ENCODE measurements at places on chromosomes 2 and 18.

- no peak for DNase-seq
These were observed 572.3 kb downstream of the PLCL1 start for GRCh38 chr2:198376677-198377076.

DNA sequence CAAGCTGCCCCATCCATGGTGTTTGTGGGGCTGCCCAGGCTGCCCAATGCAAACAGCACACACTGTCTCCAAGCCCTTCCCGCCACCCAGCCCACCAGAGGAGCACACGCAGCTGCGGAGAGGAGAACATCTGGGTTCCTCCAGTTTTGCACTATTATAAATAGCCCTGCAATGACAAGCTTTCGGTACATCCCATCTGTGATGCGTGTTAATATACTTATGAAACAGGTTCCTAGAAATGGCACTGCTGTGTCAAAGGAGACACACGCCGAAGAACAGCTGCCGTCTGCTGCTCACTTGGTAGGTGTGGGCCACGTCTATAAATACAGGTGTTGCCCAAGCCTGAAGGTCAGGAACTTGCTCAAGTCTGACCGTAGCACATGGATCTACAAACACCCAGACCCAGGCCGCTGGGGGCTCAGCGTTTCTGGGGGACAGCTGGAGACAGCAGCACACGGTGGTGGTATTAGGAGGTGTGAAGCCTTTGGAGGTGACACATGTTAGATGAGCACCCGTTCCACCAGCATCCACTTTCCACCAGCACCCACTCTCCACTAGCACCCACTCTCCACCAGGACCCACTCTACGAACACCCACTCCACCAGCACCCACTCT lies 34.3 kb downstream of the PXDN start:
- no peak for DNase-seq

DNA sequence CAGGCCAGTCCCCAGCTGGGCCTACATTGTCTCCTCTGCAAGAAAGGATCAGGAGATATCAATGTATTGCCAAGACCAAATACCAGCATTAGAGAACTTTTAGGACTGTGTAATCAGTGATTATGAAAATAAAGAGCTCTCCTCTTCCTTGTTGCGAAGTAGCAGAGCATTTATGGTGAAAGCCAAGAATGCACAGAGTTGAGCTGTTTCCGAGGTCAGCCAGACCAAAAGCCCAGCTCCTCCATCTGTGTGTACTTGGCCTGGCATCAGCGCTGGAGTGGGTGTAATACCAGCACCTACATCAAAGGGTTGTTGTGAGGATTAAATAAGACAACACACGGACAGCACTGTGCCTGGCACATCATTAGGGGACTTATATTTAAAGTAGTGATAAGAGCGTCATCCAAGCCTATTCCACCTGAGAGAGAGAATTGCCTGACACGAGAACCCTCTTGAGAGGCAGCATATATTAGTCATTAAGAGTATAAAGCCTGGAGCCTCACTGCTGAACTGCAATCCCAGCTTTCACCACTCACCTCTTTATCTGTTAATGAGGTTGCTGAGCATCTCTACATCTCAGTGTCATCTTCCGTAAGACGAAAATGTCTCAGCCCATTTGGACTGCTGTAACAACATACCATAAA lies 7.4 kb upstream of the SLC16A14 start:
- no peak for DNase-seq

DNA sequence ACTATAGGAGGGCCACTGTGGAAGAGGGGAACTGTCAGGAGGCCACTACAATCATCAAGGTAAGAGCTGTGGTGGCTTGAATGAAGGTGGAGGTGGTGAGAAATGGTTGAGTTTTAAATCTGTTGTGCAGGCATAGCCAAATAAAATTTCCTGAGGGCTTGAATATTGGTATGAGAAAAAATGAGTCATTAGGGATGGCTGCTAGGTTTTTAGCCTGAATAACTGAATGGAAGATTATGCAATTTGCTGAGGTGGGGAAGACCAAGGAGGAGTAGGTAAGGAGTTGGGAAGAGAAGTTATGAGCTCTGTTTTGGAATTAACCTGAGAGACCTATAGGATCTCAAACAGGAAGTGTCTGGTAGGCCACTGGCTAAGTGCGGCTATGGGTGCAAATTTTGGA lies 84.0 kb downstream of the KLHL14 start:
- no peak for DNase-seq

DNA sequence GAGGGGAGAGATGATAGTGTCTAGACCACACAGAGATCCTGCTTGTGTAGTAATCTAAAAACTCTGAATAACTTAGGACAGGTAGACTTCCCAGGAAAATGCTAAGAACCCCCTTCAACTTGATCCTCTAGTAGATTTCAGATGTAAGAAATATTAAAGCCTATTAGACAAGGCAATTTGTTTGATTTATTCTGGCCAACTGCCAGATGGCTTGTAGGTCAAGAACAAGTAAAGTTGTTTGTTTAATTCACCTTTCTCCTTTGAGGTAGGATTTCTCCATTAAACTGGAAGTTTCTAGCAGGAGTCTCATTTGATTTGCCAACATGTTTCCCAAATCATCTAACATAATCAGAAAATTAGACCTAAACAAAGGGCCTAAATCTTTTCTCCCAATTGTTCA lies 48.6 kb downstream of the SH3RF3 start:
- no peak for DNase-seq

DNA sequence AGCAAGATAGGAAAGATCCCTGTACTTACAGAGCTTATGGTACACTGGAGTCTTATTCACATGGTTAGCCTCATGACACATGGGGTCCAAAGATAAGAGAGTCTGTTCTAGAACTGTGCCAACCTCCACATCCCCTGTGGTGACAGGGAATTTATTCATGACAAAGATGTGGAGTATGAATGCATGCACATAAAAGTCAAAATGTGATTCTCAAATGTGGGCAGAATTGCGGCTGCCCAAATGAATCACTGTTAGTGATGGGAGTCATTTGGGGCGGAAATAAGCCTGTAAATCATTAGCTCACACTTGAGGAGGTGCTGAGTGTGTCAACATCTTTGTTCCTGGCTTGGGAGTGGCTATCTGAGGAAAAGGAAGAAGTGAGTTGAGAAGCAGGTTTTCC lies 560.6 kb downstream of the SLC4A3 start:
- DNase-seq, result no peak

DNA sequence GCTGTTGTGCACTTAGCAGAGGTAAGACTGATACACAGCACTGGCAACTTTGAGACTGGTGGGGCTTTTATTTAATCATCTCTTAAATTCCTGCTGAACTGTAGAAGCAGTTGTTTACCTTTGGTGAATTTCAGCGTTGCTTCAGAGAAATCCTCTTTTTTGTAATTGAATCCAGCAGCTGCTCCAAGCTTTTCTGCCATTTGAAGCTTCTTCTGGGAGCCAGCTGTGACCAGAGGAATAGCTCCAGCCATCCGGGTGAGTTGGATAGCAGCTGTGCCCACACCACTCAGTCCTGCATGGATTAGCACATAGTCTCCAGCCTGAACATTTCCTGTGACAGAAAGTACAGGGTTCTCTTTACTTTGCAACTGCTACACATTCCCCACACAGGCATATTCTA lies 3.9 kb downstream of the TP53I3 start:
- DNase-seq, result no peak

GRCh38 chr2:68158134-68158447 lies 403 bp downstream of the PNO1 start:
- DNase-seq, result no peak

DNA sequence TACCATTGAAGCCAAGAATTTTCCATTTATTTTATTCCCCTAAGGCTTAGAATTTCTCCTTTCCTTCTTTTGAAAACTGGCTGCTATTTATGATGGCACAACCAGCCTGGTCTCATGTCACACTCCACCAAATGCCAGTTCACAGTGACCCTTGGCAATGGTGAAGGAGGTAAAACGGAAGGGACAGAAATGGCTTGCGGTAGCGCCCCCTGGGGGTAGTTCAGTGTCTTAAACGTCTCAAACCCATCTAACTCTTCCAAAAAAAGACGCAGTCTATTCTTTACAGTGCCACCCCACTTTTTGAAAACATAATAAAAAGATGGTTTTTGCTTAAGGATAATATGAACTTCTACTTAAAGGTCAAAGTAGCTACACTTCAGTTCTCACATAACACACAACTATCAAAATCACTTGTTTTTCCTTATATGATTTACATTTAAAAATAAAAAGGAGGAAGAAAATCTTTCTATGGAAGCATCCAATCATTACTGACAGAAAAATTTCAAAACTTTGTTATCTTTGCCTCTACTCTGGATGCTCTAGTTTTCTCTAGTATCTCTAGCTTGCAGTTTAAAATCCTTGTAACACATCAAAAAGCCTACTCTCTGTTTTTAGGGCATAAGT lies 28.0 kb downstream of the PNO1 start:
- peak; percentile 34 for DNase-seq

- no peak for DNase-seq
These were observed 196.8 kb upstream of the CYRIA start for GRCh38 chr2:16862471-16862870.

- no peak for DNase-seq
These were observed 378.4 kb downstream of the CDH7 start for GRCh38 chr18:66129248-66129647.

Data from activated T-helper 1 cell treated with anti-CD3 and anti-CD28 coated beads, Interleukin-2, amount 50 U/mL, for 16 hours (primary cell).